ENCODE measurements at places on chromosomes 1 and 21.

GRCh38 chr21:29181799-29182470, 51.5 kb downstream of the MAP3K7CL start:
- no peak for DNase-seq

GRCh38 chr21:35738347-35738961, 321.9 kb downstream of the SETD4 start:
- no peak for DNase-seq

GRCh38 chr1:26696654-26697430, 1.0 kb downstream of the ARID1A start:
- peak; percentile 94 for DNase-seq

GRCh38 chr1:156146769-156147405, 6.5 kb upstream of the SEMA4A start:
- DNase-seq = peak; percentile 83

GRCh38 chr1:170273291-170274130, 127.8 kb downstream of the NTMT2 start:
- DNase-seq = no peak

DNA sequence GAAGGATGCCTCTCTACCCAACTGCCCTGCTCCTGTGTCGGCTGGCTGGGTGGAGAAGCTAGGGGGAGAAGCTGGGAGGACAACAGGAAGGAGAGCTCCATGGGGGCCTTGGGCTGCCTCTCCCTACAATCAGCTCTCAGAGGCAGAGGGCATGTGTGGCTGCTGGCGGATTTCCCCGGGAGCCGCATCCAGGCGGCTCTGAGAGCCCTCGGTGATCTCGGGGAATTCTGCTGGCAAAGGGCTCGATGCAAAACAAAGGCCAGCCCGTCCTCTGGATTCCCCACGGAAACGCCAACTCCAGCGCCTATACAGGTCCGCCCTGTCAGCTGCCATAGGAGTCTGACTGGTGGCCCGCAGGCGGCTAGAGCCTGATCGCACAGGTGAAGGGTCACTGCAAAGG, 26.4 kb upstream of the EVA1B start:
- peak; percentile 77 for DNase-seq

GRCh38 chr1:8120693-8121260, 94.7 kb upstream of the ERRFI1 start:
- no peak for DNase-seq

DNA sequence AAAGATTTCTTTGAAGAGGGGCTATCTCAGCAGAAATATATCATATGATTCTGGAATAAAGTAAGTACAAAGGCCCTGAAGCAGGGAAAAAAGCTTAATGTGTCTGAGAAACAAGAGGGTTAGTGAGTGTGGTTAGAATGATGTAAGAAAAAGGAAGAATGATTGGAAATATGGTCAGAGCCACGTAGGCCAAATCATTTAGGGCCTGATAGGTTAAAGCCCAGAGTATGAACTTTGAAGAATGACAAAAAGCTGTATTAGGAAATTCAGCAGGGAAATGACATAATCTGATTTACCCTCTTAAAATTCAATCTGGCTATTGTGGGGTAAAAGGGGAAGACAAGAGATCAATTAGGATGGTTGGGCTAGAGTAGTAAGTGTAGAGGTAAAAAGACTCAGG, 69.0 kb upstream of the MUTYH start:
- DNase-seq = no peak

DNA sequence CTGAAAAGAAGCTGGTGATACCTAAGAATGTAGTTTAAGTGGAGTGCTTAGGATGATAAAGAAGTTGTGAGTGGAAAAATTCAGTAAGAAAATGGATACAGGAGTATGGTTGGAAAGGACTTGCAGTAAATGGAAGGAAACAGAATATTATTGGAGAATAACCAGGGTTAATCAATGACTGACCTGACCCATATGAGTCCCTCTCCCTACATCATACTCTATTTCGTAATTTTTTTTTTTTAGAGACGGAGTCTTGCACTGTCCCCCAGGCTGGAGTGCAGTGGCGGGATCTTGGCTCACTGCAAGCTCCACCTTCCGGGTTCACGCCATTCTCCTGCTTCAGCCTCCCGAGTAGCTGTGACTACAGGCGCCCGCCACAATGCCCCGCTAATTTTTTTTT, 33.4 kb upstream of the ENSA start:
- no peak for DNase-seq

DNA sequence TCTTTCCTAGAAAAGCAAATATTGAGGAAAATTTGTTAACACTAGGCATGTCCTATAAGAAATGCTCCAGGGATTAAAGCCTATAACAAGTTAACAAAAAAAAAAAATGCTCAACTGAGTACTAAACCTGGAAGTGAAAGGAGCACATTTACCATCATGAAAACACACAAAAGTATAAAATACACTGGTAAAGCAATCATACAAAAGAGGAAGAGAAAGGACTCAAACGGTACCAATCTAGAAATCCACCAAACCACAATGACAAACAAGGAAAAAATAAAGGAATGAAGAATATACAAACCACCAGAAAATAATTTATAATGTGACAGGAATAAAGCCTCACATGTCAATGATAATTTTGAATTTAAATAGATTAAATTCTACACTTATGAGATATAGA, 21.2 kb downstream of the CD1E start:
- DNase-seq = no peak

DNA sequence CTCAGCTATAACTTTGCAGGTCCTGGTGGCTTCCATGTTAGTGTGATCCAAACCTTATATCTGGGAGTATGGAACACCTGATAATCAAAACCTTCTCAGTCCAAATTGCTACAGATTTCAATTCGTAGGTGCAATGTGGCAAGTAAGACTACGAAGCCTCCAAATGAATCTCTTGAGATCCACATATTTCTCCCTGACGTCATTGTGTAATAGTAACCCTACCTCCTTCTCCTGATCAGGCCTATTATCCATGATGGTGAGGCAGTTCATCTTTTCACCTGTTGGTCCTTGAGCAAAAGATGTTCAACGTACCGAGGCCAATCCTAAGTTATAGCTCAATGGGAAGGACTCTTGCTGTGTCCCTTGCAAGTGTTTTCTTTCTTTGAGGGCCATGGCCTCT, 115.9 kb upstream of the CHRM3 start:
- DNase-seq = no peak

- DNase-seq = no peak
Measured at GRCh38 chr1:215651867-215652266, 84.8 kb downstream of the KCTD3 start.

DNA sequence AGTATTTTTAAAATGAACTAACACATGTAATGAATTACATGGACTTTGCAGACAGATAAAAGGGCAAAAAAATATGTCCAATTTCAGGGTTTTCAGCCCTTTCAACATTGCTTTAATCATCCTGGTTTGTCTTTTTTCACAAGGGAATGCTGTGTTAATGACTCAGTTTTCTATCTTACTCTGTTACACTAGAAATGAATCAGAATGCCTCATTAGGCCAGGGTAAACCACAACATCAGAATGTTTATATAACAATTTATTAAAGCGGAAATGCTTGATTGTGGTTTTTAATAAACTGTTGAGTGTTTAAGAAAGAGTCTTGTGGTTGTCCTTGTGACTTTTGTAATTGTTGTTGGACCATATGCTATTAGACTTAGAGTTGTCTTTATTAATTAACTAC, 13.5 kb downstream of the GORAB start:
- no peak for DNase-seq

- no peak for DNase-seq
Measured at GRCh38 chr1:39214714-39214997, 10.2 kb downstream of the MACF1 start.

DNA sequence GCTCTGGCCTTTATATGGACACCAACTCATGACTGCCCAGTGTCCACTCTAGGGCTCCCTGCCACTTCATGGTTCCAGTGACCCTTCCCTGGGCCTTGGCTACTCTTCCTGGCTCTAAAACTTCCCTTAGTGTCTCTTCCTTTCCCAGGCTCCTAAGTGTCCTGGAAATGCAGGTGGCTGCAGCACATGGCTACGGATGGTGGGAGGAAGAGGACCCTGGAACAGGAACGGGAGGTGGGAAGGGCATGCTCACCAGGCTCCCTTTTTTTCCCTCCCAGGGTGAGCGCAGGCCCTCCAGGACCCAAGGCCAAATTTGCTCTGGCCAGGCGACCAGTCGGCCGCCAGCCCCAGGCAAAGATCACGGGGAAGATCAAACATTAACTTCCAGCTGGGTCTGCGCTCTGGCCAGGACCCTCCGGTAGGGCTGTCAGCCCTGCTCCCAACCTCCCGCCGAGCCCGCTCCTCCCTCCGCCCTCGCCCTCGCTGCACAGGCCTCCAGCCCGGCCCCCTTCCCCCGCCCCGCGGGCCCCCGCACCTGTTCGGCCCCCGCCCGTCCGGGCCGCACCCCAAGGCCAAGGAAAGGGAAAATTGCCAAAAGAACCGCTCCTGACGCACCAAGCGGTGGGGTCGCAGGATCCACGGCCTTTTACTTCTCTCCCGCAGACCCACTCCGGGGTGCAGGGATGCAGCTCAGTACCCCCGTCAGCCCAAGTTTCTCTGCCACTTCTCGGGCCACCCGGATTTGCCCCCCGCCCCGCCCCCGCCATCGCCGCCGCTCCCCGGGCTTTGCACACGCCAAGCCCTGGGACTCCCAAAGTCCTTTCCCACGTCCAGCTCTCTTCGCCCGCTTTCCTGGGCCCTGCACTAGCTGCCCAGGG, 894 bp downstream of the TCEA3 start:
- no peak for DNase-seq

- no peak for DNase-seq
Measured at GRCh38 chr1:175376194-175376593, 183.6 kb upstream of the KIAA0040 start.

DNA sequence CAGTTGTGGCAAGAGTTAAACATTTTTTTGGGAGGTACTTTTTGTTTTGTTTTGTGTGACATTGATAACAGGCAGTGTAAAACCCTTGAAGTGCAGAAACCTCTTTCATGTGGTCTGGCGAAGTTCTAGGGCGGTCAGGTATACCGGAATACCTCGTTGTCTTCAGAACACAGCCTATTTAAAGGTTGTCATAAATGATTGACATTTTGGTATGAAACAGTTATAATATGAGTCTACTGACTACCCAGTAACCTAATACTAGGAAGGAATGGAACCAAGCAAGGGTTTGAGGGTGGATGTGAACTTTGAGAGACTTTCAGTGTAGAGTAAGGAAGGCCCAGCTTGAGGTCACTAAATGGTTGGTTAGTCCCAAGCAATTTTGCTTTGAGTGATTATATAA, 40.5 kb downstream of the PATJ start:
- no peak for DNase-seq

DNA sequence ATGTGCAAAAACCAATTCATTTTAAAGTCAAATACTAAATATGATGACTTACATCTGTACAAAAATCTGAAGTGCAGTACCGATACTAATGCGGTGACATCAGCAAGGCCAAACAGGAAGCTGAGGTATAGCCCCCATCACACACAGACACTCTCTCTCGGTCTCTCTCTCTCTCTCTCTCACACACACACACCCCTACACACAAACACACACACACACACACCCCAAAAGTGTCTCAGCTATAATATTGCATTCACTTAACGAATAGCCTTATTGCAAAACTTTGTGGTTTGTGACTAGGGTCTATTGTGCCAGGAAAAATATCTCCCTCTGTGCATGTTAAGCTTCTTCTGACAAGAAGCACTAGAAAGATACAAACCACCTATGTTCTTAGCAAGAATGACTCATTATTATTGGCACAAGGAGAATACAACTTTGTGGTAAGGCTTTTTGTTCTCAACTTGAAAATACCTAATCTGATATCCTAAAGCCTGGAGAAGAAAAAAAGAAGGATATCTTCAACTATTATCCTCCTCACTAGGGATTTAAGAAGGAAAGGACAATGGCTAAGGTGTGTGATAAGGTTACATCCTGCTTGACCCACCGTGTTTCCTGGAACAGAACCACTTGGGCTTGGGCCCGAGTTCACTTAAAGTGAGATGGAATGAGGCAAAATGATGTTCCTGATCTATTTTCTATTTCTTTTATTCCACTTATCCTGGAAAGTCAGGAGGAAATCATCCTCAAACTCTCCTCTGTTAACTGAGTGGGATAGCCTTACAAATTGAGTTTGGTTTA, 107.1 kb downstream of the NIBAN1 start:
- no peak for DNase-seq

GRCh38 chr1:247277191-247277590, 21.3 kb downstream of the VN1R5 start:
- no peak for DNase-seq

GRCh38 chr1:160097911-160098851, at the start of gene IGSF8:
IGSF8 (minus strand) TSS chr1:160098619; CDS start chr1:160098472, 147 bp downstream.
- peak; percentile 97 for DNase-seq

DNA sequence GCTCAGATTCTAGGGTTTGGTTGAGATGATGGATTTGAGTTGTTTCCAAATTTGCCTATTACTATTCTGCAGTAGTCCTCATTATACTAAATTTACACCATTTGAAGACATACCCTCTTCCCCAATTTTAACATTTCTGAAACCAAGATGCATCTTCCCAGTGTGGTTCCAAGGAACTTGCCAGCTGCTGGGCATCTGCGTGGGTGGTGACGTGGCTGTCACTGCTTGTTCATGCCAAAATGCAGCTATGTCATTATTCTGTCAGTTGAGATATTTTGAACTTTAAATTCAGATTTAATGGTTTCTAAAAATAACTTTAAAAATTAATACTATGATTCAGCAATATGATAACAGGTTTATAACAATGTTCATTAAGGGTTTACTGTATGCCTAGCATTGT, 1.2 kb downstream of the ZFP69 start:
- DNase-seq = no peak

- no peak for DNase-seq
Measured at GRCh38 chr21:35062016-35062415, 12.9 kb upstream of the RUNX1 start.

DNA sequence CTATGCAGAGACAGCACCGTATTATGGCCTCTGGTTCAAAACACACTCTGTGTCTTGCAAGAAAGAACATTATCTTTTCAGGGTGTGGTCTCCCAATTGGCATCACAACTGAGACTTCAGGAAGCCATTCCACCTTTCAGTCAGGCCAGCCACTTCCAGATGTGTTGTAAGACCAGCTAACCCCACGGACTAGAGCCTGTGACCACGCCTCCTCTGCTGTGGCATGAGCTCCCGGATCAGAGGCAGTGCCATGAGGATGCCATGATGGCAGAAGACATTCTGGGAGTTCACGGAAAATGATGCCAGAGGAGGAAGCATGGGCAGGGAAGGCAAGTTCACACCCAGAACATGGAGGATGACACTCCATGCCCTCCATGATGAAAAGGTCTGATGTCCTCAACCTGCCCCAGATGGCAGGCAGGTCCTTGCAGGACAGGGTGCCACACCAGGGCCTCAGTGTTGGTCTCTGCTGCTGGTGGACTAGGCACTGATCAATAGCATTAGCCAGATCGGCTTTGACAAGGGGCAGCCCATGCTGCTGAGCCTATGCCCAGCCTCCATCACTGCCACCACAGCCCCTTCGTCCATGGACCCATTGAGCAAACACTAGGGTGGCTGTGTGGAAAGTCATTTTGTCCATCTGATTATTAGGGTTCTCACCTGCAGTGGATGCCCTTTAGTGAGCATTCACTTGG, 341.6 kb downstream of the MATN1 start:
- peak; percentile 53 for DNase-seq

DNA sequence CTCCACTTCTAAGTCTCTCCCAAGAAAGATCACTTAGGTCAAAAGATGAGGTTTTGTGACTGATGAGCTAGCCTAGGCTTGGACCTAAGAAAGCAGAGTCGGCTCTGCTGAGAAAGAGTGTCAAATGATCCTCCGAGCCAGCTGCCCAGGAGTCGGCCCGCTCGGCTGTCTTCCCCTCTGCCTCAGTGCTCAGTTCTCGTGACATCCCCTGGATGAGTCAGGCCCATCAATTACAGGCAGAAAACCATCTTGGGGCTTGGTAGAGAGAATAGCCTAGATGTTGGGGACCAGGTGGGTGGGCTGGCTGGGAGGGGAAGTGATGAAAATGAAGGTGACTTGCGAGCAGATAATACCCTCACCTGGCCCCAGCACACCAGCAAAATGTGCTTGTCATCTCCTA, 60.5 kb downstream of the SLC66A1 start:
- DNase-seq = no peak
